ENCODE measurements at places on chromosomes 6 and 20. TPM values are rescaled to one million over a fixed set of nuclear protein-coding genes. Genes with fewer than 3 reads are reported as not detected.

The EXOC2 gene
- 20.8 TPM for total RNA-seq

The PSMA7 gene
- 375 TPM for total RNA-seq

The ARFGAP1 gene
- 55.3 TPM for total RNA-seq

The LCA5 gene
- total RNA-seq = 8.2 TPM

The MEP1A gene
- total RNA-seq = not detected

- DNase-seq = no peak
Observed at GRCh38 chr6:96657344-96657743, 94.4 kb downstream of the FHL5 start.

DNA sequence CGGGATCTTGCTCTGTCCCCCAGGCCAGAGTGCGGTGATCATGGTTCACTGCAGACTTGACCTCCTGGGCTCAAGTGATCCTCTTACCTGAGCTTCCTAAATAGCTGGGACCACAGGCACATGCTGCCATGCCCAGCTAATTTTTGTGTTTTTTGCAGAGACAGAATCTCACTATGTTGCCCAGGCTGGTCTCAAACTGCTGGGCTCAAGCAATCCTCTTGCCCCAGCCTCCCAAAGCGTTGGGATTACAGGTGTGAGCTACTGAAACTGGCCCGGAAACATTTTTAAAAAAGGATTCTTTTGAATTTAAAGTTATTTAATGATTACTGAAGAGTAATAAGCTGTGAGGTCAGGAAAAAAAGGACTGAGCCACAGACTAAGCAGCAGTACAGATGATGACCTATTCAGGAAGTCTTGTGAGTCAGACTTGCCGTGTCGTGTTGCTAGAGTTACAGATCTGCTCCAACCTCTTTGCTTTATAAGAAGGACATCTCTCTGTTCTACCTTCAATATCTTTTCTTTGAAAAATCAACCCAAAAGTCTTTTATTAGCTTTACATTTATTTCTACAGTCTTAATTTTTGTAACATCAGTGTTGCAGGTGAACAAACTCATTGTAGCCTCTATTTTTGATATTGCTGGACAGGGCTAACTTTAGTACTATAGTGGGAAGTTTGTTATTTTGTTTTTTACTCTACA lies 108.7 kb downstream of the NCOA3 start:
- peak; percentile 56 for DNase-seq

GRCh38 chr6:146550911-146551310 lies 7.3 kb downstream of the RAB32 start:
- peak; percentile 31 for DNase-seq

- DNase-seq = no peak
Observed at GRCh38 chr20:34978092-34978744, 22.6 kb downstream of the MYH7B start.

Data from tibial nerve (tissue), 4 donors.